ENCODE measurements at places on chromosomes 11 and 22.

GRCh38 chr22:20550057-20550817 is 42.8 kb downstream of the MED15 start:
- no peak for DNase-seq

DNA sequence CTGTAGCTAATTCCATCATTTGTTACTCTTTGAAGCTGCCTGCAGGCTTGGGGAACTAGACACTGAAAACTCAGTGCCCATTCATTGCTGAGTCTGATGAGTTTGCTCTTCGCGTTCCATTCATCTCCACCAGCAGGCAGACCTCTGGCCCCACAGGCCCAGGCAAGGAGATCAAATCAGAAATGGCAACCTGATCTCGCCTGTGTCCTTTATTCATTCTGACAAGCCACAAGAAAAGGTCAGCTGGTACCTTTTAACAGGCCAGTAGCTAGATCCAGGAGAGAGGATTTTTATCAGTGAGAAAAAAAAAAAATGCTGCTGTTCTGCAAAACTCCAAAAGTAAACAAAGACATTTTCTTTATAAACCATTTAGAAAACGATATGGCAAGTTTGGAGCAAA is 742.5 kb downstream of the ETS1 start:
- no peak for DNase-seq

GRCh38 chr22:28002863-28003565 is 84.0 kb upstream of the PITPNB start:
- DNase-seq, result no peak

- DNase-seq, result no peak
Observed at GRCh38 chr11:10541561-10541930, 559 bp upstream of the RNF141 start.

- DNase-seq, result no peak
Observed at GRCh38 chr11:34631737-34632104, 10.8 kb downstream of the EHF start.

DNA sequence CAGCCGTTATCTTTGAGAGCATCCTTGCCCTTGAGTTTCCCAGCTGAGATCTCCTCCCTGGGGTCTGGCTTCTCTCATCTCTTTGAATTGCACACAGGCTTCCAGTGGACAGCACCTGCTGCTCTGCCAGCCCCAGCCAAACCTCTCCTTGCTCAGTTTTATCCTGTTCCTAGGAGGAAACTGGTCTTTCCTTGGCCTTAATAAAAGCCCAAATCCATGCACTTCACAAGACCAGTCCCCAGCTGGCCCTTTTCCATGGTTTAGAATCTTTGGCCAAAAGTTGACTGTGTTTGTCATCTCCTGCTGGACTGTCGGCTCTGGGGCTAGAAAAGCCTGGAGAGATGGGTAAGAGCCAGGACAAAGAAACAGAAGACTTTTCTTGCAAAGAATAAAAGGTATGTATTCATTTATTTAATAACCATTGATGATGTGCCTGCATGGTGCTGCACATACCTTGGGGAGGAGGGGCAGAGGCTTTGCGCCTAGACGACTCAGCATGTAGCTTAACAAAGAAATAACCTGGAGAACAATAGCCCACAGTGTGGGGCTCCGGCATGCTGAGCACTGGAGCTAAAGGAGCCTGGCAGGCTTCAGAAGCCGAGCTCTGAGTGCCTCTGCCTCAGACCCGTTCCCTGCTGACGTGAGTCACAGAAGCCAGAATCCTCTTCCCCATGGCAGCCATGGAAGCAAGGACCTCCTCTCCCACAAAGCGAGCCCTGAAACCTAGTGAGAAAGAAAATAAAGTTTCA is 319.3 kb upstream of the B3GAT1 start:
- no peak for DNase-seq
